ENCODE measurements at places on chromosomes 1 and 21. TPM values are rescaled to one million over a fixed set of nuclear protein-coding genes. Genes with fewer than 3 reads are reported as not detected.

- no peaks in the 10 kb centered on the region for H3K27me3 ChIP-seq
- no peak overlapping the region for H3K27ac ChIP-seq
- no peak for DNase-seq
- peaks cover 27% of the 10 kb centered on the region for H3K36me3 ChIP-seq
- H3K4me1 ChIP-seq: peaks cover 35% of the 10 kb centered on the region
These were observed 32.8 kb downstream of the ARID1A start for GRCh38 chr1:26728645-26729044.

TPR gene
- total RNA-seq: 81.7 TPM

CELA3B gene
- total RNA-seq: not detected

GRCh38 chr1:97050506-97050905, 328.9 kb downstream of the PTBP2 start:
- no peaks in the 10 kb centered on the region for H3K27me3 ChIP-seq
- H3K4me3 ChIP-seq: no peak overlapping the region
- no peak overlapping the region for H3K27ac ChIP-seq
- H3K4me1 ChIP-seq: no peaks in the 10 kb centered on the region
- no peak for DNase-seq

GRCh38 chr21:36504067-36505058, 24.4 kb upstream of the CLDN14 start:
- peak; percentile 27 for DNase-seq
- H3K4me3 ChIP-seq: no peak overlapping the region
- no peak overlapping the region for H3K27ac ChIP-seq

DNA sequence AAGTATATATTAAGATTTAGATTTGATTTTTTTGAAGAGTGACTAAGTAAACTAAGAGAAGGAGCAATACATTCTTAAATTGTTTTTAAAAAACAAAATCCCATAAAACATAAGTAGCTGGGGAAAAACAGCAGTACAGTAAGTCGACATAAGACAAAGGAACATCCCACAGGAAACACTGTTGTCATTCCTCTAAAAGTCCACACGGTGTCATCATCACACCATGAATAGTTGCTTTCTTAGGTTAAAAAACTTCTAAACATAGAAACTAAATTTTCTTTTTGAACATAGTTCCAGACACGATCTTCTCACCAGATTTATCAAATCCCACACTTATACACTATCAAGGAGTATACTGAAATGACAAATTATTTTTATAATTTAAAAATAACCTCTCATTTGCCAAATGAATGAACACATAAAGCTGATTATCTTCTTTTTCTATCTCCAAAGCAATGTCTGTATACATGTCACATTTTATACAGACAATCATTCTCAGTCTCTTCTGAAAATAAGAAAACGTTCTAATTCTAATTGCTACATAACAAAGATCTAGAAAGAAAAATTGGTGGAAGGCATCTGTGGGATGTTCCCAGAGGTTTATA, 15.8 kb downstream of the ODF2L start:
- no peak overlapping the region for H3K4me3 ChIP-seq
- H3K36me3 ChIP-seq: no peaks in the 10 kb centered on the region
- peak; percentile 55 for DNase-seq
- H3K27ac ChIP-seq: no peak overlapping the region

DNA sequence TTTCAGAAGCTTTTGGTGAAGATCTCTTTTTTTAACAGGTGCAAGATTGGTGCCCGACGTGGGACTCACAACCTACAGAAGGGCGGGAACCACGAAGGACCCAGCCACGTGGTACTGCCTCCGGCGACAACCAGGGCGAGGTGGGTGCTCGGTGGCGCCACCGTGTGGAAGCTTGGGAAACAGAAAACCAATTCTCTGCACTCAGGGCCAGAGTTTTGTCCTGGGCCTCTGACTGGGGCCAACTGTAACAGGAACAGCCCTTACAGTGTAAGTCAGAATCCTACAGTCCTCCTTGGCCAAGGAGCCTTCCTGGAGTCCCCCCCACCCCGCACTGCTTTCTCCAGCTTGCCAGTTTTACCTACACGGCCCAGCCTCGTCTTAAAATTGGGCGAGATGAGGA, 11.6 kb upstream of the S100A7A start:
- H3K27me3 ChIP-seq: peaks cover 1% of the 10 kb centered on the region
- no peak overlapping the region for H3K4me3 ChIP-seq
- peak; percentile 11 for DNase-seq
- H3K4me1 ChIP-seq: no peaks in the 10 kb centered on the region
- H3K36me3 ChIP-seq: no peaks in the 10 kb centered on the region

PPT1 gene
- total RNA-seq: 129 TPM

BSDC1 gene
- total RNA-seq: 33.2 TPM

DNA sequence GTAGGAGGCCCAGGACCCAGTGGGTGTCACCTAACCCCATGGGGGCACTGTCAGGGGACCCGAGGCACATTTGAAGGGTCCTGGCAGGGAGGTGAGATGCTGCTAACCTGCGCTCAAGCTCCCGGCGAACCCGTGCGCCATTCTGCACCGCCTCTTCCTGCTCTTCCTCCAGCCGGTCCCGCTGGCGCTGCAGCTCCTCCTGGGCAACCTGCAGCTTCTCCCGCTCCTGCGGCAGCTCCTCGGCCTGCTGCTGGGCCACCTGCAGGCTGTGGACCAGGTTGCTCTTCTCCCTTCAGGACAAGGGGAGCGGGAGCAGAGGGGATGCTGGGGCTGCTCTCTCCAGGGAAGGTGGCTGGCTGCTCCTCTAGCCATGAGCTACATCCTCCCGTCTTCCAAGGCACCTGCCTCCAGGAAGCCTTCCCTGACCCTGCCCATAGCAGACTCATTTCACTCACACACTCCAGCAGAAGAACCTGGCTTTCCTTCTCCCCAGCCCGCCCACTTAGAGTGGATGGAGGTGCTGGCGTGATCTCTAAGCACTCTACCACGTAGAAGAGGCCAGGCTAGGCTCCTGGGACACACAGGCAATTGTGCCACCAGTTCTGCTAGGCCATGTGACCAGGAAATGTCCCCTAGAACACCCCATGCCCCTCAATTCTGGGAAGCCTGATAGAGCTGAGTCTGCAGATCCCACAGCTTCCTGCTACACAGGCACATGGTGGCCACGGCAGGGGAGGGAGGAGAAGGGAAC, 15.2 kb upstream of the NBPF1 start:
- no peak overlapping the region for H3K27ac ChIP-seq
- H3K4me1 ChIP-seq: no peaks in the 10 kb centered on the region
- peaks cover 83% of the 10 kb centered on the region for H3K36me3 ChIP-seq
- DNase-seq: no peak

AIM2 gene
- total RNA-seq: not detected

RGS13 gene
- total RNA-seq: not detected

PADI1 gene
- total RNA-seq: not detected

TMPRSS2 gene
- 0.86 TPM for total RNA-seq

DNA sequence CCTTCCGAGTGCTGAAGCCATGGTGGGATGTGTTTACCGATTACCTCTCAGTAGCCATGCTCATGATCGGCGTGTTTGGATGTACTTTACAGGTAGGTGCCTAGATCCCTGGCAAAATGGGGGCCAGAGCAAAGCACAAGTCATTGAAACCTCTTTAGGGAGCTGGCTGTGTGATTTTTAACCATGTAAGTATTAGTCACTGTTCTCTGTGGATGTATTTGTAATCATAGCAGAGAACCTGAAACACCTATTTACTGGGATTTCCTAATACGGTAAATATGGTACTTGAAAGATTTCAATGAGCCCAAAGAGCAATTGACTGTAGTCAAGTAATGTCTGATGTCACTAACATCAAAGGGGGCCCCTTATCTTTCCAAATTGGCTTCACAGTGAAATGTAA, 53.6 kb downstream of the LRRC8C start:
- H3K4me3 ChIP-seq: no peak overlapping the region
- H3K4me1 ChIP-seq: no peaks in the 10 kb centered on the region
- H3K27me3 ChIP-seq: no peaks in the 10 kb centered on the region
- H3K27ac ChIP-seq: no peak overlapping the region
- DNase-seq: peak; percentile 21
- no peaks in the 10 kb centered on the region for H3K36me3 ChIP-seq

HTR6 gene
- not detected for total RNA-seq

DNA sequence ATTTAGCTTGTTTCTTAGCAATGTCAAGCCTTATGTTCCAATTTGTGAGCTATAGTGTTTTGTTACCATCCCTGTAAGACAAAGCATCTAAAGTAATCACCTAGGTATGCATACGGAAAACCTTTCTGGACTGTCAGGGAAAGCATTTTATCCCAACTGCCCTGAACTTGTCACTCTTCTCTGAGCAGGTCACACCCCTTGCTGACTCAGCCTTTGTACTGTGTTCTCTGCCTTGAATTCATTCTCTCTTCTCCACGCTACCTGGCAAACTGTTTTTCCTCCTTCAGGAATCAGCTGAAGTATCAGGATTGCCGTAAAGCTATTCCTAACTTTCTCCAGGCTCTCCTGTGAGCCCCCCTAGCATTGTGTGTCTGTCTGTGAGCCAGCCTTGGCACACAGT, 54.2 kb downstream of the PBX1 start:
- no peaks in the 10 kb centered on the region for H3K36me3 ChIP-seq
- peak; percentile 6 for DNase-seq
- H3K27me3 ChIP-seq: no peaks in the 10 kb centered on the region
- H3K4me3 ChIP-seq: no peak overlapping the region

- no peak for DNase-seq
- H3K4me3 ChIP-seq: no peak overlapping the region
- no peaks in the 10 kb centered on the region for H3K4me1 ChIP-seq
- H3K27ac ChIP-seq: no peak overlapping the region
- H3K27me3 ChIP-seq: no peaks in the 10 kb centered on the region
These were observed 162.3 kb upstream of the CHRM3 start for GRCh38 chr1:239224100-239224499.

DNA sequence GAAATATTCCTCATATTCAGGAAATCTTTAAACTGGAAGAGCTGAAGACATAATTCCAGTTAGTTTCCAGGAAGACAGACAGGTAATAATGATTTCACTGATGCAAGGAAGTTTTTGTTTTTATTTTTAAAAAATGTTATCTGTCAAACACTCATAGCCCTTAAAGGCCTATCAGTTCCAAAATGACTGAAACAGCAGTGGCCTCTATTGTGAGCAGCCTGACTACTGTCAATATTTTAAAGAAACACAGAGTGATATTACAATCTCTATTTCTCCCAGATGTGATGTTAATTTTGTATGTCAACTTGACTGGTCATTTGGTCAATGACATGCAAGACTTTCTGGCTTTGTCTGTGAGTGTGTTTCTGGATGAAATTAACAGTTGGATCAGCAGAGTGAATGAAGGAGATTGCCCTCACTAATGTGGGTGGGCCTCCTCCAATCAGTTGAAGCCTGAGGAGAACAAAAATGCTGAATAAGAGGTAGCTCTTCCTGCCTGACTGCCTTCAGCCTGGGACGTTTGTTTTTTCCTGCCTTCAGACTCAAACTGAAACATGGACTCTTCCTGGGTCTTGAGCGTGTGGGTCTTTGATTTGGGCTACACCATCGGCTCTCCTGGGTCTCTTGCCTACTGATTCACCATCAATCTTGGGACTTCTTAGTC, 31.3 kb upstream of the SLC30A10 start:
- H3K27me3 ChIP-seq: no peaks in the 10 kb centered on the region
- no peak for DNase-seq
- no peak overlapping the region for H3K27ac ChIP-seq

MATN1 gene
- not detected for total RNA-seq

FGR gene
- not detected for total RNA-seq

Data from HepG2 (cell line).